ENCODE measurements at places on chromosomes 6 and 20.

- DNase-seq: no peak
These were observed 185.7 kb downstream of the SASH1 start for GRCh38 chr6:148528292-148528691.

- DNase-seq: no peak
These were observed 262.4 kb downstream of the SOX4 start for GRCh38 chr6:21855811-21856455.

GRCh38 chr20:36135821-36136220, 18.7 kb upstream of the EPB41L1 start:
- DNase-seq: no peak

- no peak for DNase-seq
These were observed 32.3 kb upstream of the LGSN start for GRCh38 chr6:63352069-63352543.

DNA sequence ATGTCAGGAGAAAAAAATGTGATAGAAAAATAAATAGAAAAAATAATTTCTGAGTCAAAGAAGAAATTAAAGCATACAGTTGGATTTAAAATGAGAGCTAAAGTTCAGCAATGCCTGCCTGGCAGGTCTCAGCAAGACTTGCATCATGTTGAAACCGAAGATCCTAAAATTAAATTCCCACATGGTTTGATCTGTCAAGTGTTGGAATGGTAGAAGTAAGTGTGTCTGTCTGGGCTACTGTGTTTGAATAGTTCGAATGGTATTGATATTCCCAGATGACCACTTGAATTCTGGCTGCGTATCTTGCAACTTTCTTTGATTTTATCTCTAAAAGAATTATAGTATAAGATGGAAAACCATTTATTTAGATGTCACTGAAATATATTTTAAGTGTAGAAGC, 1349.6 kb downstream of the EPHA7 start:
- no peak for DNase-seq

DNA sequence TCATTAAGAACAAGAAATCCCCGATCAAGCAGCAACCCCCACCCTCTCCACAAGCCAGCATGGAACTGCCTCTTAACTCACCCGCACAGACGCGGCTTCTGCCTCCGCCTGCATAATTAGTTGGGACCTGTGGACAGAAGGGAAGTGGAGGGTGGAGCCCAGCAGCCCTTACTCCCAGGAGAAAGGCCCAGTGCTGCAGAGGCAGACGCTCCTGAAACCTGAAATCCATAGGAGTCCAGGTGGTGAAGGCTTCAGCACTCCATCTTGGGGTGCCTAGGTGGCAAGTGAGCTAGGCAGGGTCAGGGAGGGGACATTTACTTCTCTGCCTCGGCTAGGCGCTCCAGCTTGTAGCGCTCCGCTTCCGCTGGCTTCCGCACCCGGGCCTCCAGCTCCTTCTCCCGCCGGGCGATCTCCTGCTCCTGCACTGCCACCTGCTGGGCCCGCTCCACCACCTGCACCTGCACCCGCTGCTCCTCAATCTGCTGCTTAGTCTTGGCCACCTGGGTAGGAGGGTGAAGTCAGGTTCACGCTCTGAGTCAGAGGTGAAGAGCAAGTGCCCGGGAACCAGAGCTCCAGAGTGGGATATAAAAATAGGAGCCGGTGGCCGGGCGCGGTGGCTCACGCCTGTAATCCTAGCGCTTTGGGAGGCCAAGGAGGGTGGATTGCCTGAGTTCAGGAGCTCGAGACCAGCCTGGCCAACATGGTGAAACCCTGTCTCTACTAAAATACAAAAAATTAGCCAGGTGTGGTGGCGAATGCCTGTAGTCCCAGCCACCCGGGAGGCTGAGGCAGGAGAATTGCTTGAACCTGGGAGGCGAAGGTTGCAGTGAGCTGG, 10.7 kb downstream of the TUBB start:
- no peak for DNase-seq

- no peak for DNase-seq
These were observed 29.1 kb downstream of the PLCG1 start for GRCh38 chr20:41166201-41167117.

DNA sequence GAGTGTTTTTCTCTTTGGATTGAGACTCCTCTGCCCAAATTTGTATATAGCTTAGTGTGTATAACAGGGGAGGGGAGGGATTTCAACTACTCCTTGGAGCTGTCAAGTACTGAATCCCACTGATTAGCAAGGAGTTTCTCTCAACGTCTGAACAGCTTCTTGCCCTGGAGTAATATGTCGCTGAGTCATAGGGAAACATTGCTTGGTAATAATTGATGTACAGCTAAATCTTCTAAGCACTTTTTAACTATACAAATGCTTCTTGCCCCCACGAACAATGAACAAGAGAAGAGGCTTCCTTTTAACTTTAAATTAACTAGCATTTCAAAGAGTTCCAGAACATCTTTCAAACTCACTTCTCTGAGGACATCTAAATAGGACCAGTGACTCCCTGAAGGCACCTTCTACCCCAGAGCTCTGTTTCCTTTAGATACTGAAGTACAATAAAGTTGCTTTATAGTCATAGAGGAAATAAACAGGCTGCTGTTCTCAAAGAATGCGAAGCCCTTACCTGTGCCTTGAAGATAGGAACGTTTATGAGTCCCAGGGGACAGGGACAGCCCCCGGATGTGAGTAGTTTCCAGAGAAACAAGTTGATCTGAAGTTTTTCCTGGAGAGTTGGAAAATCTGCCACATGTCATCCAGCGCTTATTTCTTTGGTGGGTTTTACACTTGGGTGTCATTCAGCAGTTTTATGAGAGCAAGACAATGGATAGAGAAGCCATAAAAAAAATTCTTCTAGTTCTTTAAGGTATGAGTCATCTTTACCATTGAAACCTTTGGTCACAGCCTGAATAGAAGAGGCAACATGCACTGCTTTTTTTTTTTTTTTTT, 462.5 kb upstream of the BTBD3 start:
- DNase-seq: peak; percentile 90

GRCh38 chr20:13510837-13511488, 127.8 kb downstream of the TASP1 start:
- no peak for DNase-seq

DNA sequence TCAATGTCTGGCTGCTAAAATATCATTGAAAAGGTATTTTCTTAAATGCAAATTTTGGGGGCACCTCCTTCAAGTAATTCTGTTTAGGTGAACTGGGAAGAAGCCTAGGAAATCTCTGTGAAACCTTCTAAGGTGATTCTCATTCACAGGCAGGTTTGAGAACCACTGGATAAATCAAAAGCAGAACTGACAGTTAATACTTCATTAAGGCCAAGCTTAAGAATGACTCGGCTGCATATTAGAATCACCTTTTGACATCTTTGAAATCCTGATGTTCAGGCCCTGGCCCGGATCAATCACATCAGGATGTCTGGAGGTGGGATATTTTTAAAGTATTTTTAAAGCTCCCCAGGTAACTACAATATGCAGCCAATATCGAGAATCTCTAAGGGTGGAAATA, 50.6 kb downstream of the FKBP1C start:
- DNase-seq: no peak

DNA sequence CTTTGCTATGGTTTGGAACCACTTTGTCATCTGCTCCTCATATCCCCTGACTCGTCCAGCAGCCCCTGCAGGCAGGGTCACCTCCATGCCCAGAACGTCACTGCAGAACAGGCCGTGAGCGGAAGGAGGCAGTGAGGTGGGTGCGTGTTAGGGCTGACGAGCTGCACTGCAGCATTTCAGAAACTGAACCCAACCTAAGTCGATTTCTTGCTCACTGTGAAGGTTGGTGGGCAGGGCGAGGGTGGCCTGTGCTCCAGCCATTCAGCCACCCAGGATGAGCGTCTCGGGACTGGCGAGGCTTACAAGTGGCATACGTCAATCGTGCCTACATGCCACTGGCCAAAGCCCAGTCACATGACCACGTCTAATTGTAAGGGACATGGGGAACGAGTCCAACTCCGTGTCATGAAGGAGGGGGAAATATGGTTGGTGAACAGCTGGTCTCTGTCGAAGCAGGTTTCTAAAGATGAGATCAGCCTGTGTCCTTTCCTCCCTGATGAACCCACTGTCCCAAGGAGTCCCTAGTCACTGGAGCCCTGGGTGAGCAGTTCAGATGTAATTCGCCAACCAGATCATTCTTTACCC, 289.1 kb downstream of the TAF4 start:
- no peak for DNase-seq

DNA sequence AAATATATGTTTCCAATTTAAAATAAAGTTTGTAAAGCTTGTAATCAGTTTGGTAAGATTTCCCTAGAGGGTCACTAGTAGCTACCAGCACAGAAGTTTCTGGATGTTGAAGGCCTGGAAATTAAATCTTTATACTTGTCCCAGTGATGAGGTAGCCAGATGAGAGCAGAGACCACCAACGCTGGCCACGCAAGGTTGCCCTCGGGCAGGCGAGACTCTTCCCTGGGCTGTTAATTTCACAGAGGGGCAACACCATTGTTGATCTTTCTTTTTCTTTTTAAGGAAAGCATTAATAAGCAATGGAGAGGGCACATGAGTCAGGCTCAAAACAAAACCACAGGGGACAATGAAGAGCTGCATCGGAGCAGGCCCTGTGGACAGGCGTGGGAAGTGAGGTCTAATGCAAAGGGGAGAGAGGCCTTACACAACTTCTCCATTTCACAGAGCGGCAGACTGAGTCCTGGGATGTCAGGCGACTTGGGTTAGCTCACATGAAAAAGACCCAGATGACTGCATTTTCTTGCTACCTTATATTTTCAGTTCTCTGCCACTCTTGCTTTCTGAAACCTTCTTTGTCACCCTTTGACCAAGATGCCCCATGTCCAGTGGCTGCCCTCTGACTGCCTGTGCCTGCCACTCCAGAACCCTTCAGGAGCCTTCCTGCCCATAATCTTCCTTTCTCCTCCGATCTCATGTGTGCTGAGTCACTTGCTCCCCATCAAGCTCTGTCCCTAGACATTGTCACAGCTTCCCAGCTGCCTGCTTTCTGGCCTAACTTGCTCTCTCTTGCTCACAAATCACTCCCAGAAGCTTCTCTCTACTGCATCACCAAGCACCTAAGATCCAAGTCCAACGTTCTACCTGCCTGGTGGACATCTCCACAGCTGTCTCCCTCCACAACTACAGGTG, 107.7 kb upstream of the CDYL start:
- DNase-seq: no peak

- no peak for DNase-seq
These were observed 263.2 kb downstream of the DLL1 start for GRCh38 chr6:170027647-170028043.

DNA sequence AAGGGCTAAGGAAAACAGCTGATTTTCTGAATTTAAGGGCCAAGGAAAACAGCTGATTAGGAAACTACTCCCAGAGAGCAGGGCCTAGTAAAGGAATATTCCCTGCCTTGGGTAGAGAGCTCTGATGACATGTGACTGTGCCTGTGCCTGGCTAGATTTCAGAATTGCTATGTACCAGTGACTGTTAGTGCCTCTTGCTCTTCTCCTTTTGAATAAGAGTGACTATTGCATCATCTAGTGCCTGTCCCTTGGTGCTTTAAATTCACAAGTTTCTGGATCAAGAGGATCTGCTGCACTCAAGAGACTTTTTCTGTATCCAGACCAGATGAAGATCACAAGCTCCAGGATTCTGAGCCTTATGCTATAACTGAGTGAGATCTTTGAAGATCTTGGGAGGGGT, 332.9 kb downstream of the KIF16B start:
- DNase-seq: no peak

GRCh38 chr6:155080881-155081845, 86.0 kb downstream of the TIAM2 start:
- DNase-seq: no peak

DNA sequence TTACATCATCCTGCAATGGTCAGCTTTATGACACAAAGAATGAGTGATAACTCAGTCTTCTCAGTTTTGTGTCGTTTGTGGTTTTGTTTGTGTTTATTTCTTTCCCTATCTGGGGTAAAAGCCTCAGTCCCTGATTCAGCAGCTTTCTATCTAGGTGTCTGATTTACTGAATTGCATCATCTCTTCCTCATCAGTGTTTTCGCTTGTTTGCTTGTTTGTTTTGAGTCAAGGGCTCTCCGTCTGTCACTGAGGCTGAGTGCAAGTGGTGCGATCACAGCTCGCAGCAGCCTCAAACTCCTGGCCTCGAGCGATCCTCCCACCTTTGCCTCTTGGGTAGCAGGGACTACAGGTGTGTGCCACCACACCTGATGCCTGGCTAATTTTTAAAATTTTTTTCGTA, 548.9 kb downstream of the PRKN start:
- DNase-seq: no peak
